ENCODE measurements at places on chromosomes 16 and 17.

- DNase-seq = no peak
These were observed 588 bp upstream of the SMTNL2 start for GRCh38 chr17:4583782-4584100.

DNA sequence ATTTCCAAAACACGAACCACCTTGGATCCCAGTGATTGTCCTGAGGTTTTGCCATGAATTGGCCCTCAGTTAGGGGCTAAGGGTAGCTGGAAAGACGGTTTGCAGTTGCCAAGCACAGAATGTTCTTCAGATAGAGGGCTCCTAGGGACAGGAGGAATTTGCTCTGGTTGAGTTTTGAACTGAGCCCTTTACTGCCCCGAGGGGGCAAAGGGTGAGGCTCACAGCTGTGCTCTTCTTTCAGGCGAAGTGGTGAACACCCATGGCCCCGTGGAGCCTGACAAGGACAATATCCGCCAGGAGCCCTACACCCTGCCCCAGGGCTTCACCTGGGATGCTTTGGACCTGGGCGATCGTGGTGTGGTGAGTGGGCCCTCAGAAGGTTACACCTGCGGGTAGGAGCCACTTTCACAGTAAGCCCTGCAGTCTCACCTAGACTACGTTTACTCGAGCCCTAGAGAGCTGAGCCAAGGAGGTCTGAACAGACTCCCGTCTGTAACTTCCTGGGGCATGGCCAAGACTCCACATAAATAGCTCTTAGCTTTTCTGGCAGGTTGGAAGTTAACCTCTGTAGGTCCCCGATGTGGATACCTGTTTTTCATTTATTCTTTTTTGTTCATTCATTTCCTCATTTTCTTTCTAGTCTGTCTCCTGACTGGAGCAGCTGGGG is 32.5 kb downstream of the NMT1 start:
- no peak for DNase-seq

- DNase-seq = no peak
These were observed 28.1 kb downstream of the MAPK8IP3 start for GRCh38 chr16:1734123-1734522.

DNA sequence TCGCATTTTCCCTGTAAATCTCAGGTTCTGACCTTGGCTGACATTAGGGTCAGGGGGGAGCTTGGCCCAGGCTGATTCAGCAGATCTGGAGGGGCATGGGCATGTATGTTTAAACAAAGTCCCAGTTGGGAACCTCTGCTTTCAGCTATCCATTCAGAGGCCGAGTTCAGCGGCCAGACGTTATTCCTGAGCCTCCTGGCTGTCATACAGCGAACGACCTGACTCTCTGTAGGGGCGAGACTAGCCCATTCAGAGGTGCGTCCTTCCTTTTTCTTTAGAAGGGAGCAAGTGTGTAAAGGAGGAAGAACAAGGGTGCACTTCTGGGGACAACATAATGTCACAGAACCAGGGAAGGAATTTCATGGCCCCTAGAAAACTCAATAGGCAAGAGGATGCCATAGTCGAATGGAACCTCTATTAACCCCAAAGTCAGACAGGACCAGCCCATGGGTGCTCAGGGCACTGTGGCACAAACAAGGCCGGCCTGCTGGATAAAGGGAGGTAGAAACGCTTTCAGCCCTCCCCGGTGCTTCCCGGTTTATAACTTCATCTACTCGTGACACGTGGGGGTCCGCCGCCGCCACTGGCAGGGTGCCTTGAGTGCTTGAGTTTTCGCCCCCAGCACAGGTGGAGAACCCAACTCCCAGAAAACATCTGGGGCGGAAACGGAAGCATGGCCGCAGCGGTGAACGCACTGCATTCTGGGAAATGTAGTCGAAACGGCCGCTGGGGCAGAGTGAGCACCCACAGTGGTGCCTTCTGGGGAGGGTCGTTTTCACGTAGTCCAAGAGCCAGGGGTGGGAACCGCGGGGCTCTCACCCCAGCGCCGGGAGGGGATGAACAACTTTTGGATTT is 33.2 kb upstream of the PLCG2 start:
- peak; percentile 20 for DNase-seq

DNA sequence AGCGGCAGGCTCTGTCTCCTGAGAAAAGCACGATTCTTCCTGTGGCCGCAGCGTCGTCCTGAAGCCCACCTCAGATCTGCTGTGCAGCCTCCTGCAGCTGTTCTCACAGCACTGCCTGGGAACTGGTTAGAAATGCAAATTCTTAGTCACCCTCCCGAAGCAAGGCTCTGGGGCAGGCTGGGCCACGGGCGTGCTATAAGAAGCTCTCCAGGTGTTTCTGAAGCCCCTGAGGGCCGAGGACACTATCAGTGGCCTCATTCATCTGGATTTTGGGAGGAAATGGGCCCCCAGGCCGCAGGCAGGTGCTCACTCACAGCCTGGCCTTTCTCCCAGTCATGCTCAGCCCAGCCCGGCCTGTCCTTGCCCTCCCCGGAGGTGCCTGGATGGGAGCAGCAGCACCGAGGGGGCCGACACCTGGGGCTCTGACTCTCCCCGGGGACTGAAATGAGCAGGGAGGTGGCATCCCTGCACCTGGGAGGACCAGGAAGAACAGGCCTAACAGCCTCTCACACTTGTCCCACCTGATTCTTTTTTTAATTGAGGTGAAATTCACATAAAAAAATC is 10.4 kb upstream of the NLRC3 start:
- no peak for DNase-seq

GRCh38 chr16:30778549-30779244 is 8.3 kb downstream of the ZNF629 start:
- DNase-seq = no peak

- DNase-seq = peak; percentile 10
These were observed 143.2 kb downstream of the PHKB start for GRCh38 chr16:47604306-47604705.

GRCh38 chr17:77508047-77508715 is 367.4 kb downstream of the SEC14L1 start:
- no peak for DNase-seq

DNA sequence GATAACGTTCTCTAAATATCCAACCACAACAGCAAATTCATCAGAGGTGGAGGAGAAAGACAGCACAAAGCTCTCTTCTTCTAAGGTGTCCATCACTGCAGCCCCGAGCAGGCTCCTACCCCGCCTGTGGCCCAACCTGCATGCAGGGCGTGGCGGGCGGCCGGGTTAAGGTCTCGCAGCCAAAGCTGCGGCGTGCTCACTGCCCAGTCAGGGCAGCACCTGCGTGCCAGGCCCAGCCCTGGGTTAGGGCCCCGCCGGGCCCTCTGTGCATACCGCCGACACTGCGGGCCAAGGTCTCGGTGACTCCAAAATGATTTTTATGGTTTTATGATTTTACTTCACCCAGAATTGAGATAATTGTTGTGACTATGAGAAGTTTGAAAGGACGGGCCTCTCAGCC is 57.8 kb downstream of the FOXK2 start:
- DNase-seq = no peak

DNA sequence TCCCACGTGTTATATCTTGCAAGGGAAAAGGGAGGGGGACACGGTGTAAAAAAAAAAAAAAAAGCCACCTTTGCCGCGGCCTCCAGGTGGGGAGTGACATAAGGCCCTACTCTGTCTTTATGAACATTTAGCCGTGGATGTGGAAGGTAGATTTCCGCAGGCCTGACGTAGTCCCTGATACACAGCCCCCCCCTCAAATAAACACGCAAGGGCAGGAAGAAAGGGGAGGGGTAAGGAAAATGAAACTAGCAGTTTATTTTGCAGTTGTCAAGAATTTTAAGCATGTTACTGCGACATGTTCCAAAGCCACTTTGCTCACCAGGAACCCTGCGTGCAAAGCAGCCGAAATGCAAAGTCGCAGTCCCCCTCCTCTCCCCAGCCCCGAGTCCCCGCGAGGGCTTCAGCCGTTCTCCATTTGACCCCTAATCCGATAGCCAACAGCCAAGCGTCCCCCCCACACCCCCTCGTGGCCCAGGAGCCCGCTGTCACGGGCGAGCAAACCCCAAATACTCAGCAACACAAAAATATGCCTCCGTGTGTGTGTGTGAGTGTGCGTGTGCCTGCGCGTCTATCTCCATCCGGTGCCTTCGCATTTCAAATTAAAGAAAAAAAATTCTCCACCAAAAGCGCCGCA is 1.2 kb downstream of the CBX4 start:
- DNase-seq = no peak

GRCh38 chr17:45388604-45389325 is 43.9 kb downstream of the ARHGAP27 start:
- DNase-seq = no peak

- DNase-seq = no peak
These were observed 3.4 kb upstream of the TM4SF5 start for GRCh38 chr17:4768298-4768697.

GRCh38 chr17:49587366-49588073 is 11.8 kb downstream of the NXPH3 start:
- DNase-seq = no peak

DNA sequence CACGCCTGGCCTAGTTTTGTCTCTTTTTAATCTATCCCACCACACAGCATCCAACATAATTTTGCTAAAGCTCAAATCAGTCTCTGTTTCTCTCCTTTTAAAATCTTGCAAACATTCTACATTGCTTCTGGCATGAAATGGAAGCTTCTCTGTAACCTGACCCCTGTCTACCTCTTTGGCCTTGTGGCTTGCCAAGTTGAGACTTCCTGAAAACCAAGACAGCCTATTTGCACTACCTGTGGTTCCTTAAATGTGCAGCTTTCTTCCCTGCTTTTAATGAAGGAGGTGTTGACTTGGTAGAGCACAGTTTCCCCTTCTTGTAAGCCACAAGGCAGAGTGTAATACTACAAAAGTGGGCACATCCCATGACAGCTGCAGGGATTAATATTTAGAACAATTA is 6.0 kb upstream of the CCL3 start:
- no peak for DNase-seq

DNA sequence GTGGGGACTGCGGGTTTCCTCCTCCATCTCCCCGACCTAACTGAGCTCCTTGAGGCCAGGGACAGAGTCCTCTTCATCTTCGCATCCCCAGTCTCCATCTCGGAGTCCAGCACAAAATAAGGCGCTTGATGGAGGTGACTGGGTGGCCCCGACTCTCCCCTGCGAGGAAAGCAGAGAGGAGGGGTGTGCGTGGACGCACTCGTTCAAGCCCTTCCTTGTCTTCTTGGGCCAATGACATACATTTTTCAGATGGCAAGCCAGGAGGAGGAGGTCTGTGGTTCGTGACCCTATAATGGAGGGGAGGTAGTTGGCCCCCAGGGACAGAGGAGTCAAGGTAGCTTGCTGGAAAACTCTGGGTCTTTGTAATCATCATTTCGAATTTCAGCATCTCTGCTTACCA is 17.2 kb downstream of the CRISPLD2 start:
- DNase-seq = no peak

DNA sequence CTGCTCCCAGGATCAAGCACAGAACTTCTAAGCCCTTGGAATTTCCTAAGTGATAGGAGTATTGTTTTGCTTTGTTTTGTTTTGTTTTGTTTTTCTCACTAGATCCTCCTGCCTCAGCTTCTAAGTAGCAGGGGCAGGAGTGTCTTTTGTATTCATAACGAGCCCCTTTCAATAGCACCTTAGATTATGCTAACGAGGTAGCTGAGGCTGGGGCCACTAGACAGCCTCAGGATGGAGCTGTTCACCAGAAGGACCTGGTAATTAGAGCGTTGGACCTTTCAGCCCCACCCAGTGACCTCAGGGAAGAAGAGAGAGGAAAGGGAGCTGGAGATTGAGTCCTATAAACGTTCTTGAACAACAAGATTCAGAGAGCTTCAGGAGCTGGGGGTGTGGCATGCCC is 43.6 kb downstream of the IKZF3 start:
- DNase-seq = no peak

- no peak for DNase-seq
These were observed 388 bp downstream of the OXLD1 start for GRCh38 chr17:81666092-81666341.

DNA sequence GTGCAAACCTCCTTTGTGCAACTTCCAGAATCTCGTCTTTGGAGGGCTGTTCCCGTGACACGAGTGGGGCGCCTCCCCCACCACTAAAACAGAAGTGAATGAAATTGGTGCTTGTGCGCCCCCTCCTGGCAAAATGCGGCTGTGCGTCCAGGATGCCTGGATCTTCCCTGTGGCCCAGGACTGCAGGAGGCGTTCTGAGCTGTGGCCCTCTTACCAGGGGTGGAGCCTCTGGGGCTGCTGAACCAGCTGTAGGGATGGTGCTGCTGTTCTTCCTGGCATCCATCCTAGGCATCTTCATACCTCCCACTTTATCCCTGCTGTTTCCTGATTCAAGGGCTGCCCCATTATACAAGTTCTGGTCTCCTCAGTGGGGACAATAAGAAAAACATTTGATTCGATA is 18.5 kb upstream of the NAGLU start:
- DNase-seq = peak; percentile 78

DNA sequence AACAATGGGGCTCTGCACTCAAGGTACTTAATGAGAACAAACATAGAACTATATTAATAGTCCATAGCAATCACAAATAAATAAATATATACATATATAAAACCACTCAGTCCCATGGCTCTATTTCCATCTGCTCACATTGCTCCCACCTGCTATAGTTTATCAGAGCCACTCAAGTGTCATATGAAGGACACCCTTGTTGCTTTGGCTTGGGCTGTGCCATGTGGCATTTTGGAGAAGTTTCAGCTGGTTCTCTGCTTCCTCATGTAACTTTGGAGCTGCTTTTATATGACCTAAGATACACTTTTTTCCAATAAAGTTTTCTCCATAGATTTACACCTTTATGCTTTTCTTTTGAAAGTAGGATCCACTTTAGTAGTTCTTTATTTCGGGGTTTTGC is 126.4 kb downstream of the KCNJ2 start:
- no peak for DNase-seq

GRCh38 chr16:61900482-61900881 is 135.8 kb downstream of the CDH8 start:
- peak; percentile 34 for DNase-seq

DNA sequence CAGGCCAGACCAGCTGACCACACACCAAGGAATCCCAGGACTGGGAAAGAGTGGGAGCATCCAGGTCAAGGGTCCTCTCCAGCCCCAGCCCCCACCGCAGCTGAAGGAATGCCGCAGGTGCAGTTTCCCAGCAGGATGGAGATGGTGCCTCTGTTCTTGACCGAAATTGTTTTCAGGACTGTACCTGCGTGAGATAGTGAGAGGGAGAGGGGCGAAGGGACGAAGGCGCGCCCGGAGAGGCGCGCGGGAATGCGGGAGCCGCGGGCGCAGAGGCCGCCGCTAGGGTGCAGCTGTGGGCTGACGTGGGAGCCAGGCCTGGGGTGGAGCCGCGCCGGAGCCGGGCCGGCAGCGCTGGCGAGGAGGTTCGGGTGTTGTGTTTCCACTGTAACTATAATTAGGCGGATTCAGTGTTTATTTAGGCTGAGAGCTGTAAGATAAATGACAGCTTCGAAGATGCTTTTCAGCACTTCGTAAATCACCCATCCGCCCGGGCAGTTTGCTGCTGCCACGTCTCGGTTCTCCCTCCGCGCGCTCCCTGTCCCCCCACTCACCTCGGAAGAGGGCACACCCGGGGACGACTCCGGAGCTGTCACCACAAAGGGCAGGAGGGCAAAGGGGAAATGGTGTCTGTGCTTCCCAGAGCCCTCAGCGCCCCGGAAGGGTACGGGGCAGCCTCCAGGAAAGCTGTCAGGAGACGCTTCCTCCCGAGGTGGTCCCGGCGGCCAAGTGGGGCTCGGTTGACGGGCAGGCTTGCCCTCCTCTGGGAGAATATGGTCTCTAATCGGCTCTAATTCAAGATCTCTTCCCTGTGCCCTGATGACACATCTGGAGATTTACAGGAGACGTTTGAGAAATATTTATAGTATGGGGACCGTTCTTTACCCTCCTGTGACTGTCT is 38.2 kb downstream of the HOXB1 start:
- DNase-seq = no peak
